Vagina (tissue), 2 donors: ENCODE measurements at places on chromosomes 5 and 9.

- no peak for DNase-seq
These were observed 132.7 kb upstream of the TNC start for GRCh38 chr9:115250621-115251032.

DNA sequence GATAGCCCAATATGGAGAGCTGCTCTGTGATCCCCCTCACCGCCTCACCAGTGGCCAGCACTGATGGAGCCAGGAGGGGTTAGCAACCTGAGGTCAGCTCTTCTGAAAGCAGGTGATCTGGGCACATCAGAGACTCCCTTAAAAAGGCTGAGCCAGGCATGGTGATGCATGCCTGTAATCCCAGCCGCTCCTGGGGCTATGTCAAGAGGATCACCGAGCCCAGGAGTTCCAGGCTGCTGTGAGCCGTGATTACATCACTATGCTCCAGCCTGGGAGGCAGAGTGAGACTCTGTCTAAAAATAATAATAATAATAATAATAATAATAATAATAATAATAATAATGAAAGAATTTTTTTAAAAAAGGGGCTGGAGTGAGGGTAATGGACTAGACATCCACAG lies 66.6 kb upstream of the HRH2 start:
- no peak for DNase-seq

DNA sequence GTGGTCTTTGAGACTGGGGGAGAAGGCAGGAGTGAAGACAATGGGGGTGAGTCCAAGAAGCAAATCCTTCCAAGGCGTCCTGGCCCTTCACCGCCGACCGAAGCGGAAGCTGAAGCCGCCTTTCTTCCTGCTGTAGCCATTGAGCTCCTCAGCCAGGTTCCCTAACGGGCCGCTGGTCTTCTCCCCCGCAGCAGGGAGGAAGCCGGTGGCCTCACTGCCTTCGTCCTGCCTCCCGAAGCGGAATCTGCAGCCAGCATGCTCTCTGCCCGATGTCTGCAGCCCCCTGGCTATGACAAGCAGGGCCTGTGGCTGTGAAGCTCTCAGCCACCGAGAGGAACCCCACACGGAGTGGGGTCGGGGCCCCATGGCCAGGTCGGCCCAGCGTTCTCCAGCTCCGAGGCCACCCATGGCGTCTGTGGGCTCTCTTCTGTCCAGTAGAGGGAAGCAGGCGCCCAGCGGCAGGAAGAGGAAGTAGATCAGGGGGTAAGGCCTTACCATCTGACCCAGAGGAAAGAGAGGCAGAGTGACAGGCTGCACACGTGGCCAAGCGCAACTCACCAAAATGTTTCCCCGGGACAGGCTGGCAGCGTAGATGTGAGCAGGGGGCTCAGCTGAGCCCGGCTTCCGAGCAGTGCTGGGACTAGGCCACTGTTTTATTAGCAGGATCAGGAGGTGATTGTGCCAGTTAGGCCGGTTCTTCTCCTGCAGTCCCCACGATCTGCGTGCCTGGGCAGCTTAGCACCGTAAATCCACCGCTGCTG lies 3.1 kb downstream of the QRFP start:
- DNase-seq: no peak

DNA sequence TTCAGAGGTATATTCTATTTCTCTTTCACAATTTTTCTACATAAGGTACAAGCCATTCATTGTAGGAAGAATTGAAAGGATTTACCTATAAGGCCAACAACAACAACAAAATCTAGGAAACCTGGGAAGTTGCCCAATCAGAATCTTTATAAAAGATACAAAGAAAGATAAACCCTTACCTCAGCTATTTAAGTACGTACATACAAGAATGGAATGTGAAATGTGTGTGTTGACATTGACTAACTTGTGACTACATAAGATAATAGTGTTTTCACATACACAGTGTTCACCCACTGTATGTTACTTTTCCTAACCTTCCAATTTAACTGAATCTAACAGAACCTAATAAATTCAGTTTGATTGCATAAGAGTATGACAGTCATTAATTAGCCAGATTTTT lies 154.1 kb downstream of the ADAMTS6 start:
- DNase-seq: no peak

DNA sequence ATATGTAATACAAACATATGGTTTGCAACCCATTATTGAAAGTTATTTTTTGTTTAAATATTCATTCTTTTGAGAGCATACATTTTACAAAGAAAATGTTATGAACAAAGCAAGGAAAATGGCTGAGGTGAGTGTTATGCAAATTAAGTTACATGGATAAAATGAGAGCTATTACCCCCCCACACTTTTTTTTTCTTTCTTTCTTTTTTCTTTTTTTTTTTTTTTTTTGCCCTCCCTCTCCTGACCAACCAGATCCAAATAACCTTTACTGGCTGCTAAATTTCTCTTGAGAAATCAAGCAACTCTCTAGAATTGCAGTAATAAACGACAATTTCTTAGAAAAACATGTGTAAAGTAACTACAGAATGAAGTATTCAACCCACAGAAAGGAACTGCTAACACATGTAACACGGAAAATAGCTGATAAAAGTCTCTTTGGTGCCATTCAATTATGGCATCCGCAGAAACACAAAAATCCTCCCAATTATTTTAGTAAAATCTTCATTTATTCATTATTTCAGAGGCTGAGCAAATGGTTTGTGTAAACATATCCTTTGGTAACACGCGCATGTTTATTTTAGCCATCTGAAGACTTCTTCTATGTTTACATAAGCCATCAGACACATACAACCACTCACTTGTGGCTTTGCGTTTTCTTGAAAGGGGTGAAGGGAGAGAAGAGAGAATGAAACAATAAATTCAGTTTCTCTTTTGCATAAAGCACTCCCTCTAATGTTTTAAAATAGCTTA lies 216.1 kb downstream of the NFIB start:
- DNase-seq: no peak

DNA sequence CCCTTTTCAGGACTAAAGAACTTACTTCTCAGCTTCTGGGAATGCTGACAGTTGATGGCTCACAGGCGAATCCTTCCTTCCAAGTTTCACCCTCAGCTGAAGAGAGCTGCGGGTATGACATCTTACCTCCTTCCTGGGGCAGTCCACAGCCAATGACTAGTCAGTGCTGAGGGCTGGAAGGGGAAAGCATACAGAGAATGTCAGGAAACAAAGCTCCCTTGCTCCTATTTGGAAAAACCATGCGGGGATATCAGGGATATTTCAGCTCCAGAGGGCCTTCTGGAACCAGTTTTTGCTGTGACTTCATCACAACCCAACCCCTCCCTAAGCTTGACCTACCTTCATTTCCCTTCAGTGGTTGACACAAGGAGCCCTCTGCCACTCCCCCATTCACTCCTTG lies 15.7 kb downstream of the FTMT start:
- no peak for DNase-seq

- DNase-seq: no peak
These were observed 281.9 kb upstream of the PUM3 start for GRCh38 chr9:3125602-3126405.

DNA sequence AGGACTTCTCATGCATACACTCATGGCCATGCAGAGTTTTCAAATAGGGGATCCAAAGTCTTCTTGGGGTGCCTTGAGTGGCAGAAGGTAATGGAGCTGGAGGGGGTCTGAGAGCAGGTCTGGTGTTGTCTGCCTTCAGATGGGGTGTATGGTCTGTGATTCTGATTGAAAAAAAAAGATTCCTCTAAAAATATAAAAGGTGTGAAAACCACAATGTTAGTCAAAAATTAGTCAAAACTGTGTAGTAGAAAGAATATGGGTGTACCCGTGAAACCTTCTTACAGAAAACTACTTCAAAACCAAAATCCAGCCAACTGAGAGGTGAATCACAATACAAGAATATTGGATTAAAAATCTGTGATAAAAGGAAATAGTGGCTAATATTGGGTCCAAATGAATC lies 20.1 kb downstream of the DOCK2 start:
- DNase-seq: no peak

GRCh38 chr5:135269199-135269598 lies 129.8 kb downstream of the MACROH2A1 start:
- DNase-seq: no peak

- DNase-seq: no peak
These were observed 27.6 kb downstream of the MBLAC2 start for GRCh38 chr5:90446961-90447360.

DNA sequence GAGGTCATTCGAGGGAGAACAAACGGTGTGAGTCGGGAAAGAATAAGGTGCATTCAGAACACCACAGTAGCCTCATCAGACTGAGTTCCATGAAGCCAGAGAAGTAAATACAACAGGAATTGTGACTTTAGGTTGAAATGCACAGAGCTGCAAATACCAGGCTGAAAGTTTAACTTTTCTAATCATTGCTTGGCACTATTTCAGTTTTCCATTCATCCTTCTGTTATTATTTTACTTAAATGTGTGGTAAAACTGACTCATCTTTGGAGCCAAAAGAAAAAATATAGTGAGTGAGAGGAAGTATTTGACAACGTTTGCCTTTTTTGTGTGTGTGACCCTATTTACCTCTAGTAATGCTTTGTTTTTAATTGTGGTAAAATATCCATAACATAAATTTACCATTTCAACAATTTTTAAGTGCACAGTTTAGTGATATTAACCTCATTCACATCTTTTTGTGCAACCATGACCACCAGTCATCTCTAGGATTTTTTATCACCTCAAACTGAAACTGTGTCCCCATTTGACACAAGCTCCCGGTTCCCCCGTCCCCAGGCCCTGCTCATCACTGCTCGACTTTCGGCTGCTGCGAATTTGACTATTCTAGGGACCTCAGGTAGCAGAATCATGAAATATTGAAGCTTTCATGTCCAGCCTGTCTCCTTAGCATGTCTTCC lies 166.8 kb downstream of the HSD17B3 start:
- no peak for DNase-seq

DNA sequence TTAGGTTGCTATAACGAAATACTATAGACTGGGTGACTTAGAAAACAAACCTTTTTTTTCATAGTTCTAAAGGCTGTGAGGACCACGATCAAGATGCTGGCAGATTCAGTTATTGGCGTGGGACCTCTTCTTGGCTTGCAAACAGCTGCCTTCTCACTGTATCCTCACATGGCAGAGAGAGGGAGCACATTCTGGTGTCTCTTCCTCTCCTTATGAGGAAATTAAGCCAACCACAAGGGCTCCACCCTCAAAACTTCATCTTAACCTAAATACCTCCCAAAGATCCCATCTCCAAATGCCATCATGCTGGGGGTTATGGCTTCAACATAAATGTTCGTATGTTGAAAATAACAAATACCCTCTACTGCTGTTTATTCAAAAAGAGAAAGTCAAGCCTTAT lies 197.1 kb downstream of the CEMIP2 start:
- DNase-seq: no peak

DNA sequence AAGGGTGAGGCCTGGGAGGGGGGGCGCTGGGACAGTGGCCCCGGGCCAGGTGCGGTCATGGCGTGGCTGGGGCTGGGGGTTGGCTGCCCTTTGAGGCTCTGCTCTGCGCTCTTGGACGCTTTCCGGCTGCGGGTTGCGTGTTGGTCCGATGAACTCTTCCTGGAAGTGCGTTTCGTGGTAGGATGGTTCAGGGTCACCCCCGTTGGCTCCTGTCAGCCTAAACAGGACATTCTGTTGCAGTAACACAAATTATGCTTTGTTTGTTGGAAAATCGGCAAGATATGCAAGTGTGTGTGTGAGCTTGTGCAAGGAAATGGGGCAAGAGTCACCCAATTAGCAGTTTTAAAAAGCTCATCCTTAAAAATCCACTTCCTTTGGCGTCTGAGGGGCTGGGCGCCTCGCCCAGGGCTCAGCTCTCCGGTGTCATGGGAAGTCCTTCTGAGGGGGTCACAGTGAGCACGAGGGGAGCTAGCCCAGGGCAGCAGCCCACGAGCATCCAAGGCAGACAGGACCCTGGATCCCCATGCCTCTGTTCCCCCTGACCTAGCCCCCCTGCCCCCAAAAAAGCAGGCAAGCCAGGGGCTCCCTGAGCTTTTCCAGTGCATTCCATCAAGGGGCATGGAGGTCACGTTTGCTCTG lies 22.2 kb upstream of the RNU6ATAC start:
- no peak for DNase-seq

DNA sequence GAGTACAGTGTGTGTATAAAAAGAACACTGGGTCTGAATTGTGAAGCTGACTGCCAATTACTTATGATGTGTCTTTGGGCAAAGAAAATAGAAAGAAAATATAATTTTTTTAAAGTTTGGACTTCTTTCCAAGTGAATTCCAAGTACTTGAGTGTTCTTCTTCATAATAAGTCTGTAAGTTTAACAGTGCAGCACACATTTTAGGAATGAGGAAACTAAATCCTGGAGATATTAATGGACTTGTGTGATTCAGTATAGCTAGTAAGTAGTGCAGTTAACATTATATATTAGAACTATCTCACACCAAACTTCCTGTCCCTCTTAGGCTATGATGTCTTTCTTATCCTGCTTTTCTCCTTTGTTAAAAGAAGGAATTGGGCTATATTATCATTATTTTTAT lies 1953.8 kb downstream of the MAT2B start:
- no peak for DNase-seq

DNA sequence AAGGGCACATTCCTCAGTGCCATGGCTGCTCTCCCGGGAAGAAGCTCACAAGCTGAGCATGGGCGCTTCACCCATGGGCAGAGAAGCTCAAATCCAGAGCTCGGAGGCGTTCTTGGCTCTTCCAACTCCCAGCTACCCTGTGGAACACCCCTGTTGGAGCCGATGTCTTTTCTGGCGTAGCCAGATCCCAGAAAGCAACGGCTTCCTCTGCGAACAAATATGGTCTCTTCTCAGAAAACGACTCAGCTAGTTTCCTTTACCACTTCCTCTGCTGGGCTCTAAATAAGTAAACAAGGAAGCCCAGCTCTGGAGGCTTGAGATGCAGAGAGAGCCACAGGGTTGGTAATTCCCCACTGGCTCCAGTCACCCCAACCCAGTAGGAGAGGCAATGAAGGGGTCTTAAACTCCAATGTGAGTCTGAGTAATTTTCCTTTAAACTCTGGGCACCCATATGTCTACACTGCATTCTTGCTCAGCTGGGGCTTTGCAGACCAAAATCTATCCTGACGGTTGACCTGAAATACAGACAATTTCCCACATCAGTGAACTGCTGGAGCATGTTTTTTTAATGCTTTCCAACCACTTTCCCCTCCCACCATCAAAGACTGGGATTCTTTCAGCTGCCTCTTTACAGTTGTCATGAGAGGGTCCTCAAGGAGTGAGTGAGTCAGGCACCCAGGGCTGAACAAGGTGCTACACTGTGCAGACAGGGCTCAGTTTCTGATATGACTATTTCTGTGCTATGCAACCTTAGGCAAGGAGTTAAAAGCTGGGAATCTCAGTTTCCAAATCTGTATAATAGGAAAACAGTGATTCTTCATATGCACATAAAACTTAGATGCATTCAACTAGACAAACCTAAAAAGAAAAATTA lies at the start of gene LCP2:
Gene LCP2, minus strand, starts transcription at position 189 of the 874 bp plus-strand sequence. Its CDS starts 166 bp downstream, at position 23.
- no peak for DNase-seq
